ENCODE measurements at places on chromosomes 7 and 10.
A peak's percentile ranks its signal among the peaks of the same experiment; 100 is the strongest.

GRCh38 chr10:21456160-21456559, 69.3 kb downstream of the SKIDA1 start:
- no peak for DNase-seq

DNA sequence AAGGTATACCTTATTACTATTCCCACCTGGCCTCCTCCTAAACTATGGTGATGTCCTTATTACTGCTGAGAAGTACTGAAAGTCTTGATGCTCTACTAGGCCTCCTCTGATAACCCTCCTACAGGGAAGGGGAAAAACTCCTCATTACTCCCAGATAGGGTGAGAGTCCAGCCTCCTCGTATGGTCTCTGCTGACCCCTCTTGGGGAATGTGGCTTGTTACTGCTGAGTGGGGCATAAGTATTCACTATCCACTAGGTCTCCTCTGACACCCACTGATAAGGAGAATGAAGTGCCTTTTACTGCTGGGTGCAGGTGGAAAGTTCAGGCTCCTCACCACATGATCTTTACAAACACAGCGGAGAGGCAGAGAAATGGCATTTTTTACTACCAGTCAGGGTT, 222.9 kb downstream of the CHRM2 start:
- DNase-seq: no peak

- DNase-seq: no peak
Measured at GRCh38 chr10:13317474-13317873, 17.6 kb upstream of the PHYH start.

DNA sequence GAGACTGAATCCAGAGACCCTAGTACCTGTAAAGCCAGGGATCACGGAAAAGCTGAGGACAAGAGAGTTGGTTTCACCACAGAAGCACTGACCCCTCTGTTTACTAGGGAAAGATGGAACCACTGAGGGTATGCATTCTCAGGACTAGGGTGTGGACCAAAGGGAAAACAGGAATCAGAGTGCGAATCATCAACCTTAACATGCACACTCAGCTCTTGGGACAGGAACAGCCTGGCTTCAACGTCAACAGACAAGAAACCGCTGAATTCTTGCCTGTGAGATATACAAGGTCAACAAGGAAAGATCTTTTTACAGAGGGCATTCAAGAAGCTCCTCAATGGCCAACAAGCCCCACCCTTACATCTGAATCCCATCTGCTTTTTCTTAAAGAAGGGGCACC, 14.9 kb downstream of the TNRC18 start:
- no peak for DNase-seq

GRCh38 chr10:72639441-72639873, 13.6 kb upstream of the MICU1 start:
- DNase-seq: no peak

- DNase-seq: peak; percentile 46
Measured at GRCh38 chr7:105389088-105389650, 448 bp upstream of the SRPK2 start.
